Brain (organoid and tissue), 16 donors: ENCODE measurements at places on chromosomes 16 and 17. TPM values are rescaled to one million over a fixed set of nuclear protein-coding genes. Genes with fewer than 3 reads are reported as not detected.

Gene HOXB4
- 30.3 TPM for polyA plus RNA-seq

Gene ANKRD13B
- polyA plus RNA-seq = 28.2 TPM

Gene MMP25
- polyA plus RNA-seq = 0.34 TPM

Gene TERB1
- not detected for polyA plus RNA-seq
